ENCODE measurements at places on chromosomes 5 and 9.
A peak's percentile ranks its signal among the peaks of the same experiment; 100 is the strongest.

DNA sequence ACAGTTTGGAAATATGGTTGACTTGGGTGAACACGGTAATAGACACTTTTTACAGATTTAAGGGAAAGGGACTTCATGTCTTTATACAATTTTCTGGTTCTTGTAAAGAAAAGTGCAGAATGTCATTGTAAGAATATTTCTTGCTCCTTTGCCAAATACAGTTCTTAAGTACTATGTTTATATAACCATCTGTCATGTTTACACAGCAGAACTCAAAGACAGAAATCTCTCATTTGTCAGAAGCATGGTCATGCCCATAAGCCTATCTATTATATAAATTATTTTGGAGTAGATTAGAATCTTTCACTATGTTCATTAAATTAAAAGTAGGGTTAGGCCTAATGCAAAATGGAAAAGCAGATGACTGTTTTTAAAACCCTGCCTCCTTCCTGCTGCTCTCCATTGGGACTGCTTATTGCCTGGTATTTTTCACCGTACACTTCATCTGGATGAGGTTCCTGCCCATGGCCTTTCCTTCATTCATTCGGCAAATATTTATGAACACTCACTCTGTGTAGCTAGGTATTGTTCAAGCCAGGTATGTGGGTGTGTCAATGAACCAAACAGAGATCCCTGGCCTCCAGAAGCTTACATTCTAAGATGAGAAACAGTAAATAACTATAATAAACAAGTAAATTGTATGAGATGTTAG, 558.1 kb downstream of the NR2F1-AS1 start:
- DNase-seq: no peak

DNA sequence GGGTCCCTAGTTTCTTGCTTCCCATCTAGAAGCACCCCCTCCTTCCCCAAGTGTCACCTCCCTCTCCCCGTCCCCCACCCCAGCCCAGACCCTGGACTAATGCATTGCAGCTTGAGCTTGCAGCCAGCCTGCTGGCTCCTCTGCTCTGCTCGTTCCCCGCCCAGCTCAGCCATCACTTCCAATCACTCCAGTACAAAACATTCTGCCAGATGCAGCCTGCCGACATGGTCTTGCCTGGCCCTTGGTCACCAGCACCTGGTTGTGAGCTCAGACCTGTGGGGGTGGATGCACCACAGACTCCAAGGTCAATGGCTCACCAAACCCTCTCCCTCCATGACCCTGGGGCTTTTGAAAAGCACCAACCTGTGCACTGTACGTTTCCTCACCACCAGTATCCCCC, 172.9 kb upstream of the SMIM23 start:
- no peak for DNase-seq

GRCh38 chr5:77633207-77633675, 5.3 kb downstream of the OTP start:
- DNase-seq: no peak

DNA sequence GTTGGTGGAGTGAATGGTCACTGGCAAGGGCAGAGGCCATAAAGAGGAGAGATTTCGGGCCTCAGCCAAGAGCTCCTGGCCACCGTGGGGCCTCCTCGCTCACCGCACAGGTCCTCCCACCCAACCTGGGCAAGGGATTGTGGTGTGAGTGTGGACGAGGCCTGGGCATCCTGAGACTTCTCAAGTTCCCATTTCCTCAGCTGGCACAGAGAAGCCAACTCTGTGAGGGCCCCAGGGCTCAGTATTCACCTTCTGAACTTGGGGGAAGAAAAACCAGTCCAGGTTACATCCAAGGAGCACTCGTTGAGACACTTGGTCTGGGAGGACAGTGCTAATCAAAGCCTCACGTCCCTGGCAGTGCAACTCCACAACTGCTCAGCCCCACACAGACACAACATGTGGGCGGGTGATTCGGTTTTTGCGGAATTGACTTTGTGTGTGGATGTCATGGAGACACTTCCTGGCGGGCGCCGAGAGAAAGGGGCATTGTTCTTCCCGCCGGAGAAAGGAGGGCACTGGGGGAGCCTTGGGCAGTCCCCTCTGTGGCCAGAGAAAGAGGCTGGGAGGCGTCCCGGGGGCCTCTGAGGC, 28.5 kb upstream of the NKD2 start:
- no peak for DNase-seq

GRCh38 chr9:133421615-133422542, at the start of gene ADAMTS13:
ADAMTS13 (plus strand) TSS chr9:133422367; CDS start chr9:133422444, 77 bp downstream.
- DNase-seq: no peak

DNA sequence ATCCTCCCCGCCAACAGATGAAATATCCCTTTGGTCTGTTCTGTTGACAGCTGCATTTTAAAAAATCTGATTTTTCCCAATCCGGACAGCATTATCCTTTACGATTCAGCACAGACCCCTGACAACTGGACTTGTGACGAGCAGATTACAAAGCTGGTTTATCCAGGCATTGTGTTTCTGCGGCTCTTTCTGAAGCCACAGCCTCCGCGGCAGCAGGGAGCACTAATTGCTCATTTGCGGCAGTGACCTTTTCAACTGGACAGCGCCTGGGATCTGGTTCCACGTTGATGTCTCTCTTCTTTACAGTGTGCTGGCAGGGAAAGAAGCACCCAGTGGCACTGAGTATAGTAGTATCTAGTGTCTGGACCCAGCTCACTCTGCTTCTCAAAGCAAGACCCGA, 351.2 kb downstream of the ZNF608 start:
- DNase-seq: peak; percentile 32

DNA sequence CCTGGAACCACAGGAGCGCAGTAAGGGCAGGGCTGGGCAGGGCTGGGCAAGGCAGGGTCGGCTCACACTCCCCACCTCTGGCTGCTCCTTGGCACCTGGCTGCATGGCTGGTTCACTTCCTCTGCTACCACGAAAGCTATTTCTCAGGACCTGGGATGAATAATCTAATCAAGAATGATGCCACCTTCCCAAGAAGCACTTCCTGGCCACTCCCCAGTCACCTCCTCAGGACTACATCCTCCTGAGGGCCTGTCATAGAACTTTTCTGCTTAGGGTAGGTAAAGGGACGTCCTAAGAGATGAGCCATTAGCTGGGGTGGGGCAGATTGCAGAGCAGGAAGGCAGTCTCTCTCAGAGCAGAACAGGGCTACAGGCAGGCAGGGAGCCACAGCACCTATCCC, 288.2 kb upstream of the MAP3K1 start:
- DNase-seq: no peak

DNA sequence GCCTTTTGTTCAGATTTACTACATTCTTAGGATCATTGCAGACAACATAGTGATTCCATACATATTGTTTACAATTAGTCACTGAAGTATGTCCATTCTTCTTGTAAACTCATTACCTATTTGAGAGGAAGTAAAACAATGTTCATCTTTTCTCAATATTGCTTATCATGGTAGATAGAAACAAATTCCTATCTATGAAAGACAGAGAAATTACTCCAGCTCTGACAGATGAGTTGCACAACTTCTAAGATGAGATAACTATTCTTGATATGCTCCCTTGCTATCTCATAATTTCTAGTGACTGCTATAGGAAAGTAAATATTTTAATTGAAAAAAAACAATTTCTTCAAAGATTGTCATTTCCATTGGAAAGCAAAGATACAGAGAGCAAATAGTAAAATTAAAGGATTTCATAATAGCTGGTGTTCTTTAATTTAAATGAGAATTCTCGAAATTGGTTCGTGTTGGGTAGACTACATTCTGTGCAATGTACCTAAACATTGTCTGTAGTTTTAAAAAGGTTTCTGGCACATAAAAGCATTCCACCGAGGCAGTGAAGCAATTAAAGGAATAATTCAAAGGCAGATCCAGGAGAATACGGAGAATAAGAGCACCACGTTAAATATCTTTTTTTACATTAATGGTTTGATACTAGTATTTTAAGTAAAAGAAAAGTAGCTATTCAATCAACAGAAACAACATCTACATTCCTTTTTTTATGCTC, 1029.1 kb upstream of the ACO1 start:
- no peak for DNase-seq

DNA sequence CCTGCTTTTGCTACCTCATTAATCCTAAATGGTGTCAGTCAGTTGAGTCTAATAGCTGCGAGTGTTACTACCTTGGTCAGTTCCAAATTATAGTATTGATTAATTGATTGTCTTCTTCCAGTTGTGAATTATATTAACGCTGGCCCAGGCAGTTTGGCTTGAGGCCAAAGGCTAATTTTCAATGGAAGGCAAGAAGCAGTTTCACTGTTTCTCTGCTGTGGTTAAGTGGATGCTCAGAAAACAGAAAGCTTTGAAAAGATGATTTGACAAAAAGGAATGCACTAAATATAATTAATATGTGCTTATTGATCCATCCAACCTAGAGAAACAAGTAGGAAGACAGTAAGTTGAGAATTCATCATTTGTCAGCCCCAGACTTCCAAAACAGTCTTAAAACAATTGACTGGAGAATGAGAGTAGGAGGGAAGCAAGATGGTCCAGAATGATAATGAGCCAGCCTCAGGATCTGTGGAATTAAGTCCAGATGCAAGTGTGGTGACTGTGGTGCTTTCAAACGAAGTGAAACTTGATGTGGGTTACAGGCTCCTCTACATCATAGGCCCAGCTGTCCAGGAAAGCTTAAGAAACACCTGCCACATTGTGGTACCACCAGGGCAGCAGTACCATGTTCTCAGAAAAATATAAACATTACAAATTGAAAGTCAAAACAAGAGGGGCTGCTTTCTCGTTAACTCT, 1371.0 kb upstream of the DMAC1 start:
- DNase-seq: peak; percentile 43

DNA sequence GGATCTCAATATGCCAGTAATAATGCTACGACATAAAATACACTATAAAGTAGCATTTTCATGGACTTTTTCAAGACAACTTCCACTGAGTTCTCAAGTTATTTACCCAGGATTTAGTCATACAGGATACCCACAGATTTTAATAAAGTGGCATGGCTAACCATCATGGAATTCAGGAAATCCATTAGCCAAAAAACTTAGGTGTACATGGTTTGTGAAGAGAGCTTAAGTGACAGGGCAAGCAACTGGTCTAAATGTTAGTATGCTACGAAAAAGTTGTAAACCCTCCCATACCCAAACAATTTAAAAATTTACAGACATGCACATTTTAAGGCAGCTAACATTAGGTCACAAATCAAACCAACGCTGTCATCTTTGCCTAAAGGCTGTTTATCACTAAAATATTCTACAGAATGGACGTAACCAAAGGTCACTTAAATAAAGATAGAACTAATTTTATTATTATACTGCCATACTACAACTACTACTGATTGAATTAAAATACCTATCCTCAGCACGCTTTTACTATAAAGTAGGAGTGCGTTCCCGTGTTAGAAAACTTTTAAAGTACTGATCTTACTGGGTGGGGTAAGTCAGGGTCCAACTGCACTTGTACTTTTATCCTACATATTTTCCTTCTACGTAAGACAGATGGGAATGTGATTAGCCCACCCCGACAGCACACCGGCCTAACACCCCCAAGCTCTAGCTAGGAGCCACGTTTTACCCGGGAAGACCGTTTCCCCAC, 1.1 kb downstream of the UBTD2 start:
- no peak for DNase-seq

- DNase-seq: no peak
These were observed 312.0 kb downstream of the CHSY3 start for GRCh38 chr5:130216286-130216685.

GRCh38 chr5:1551426-1552301, 27.9 kb upstream of the LPCAT1 start:
- no peak for DNase-seq

DNA sequence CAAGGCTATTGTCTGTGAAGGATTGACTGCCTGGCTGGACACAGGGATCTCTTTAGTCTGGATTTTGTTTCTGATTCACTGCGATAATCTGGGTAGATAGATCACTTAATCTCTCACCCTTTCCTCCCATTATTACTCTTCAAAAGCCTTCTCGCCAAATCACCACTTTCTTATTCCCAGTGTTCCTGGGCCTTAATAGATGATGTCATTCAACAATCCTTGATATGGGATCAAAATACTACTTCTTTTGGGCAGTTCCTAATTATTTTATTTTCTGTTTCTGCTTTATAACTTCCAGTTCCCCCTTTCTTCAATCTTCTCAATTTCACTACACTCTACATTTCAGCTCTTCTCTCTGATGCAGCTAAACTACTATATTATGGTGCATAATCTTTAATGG, 6.8 kb upstream of the CRHBP start:
- DNase-seq: no peak

DNA sequence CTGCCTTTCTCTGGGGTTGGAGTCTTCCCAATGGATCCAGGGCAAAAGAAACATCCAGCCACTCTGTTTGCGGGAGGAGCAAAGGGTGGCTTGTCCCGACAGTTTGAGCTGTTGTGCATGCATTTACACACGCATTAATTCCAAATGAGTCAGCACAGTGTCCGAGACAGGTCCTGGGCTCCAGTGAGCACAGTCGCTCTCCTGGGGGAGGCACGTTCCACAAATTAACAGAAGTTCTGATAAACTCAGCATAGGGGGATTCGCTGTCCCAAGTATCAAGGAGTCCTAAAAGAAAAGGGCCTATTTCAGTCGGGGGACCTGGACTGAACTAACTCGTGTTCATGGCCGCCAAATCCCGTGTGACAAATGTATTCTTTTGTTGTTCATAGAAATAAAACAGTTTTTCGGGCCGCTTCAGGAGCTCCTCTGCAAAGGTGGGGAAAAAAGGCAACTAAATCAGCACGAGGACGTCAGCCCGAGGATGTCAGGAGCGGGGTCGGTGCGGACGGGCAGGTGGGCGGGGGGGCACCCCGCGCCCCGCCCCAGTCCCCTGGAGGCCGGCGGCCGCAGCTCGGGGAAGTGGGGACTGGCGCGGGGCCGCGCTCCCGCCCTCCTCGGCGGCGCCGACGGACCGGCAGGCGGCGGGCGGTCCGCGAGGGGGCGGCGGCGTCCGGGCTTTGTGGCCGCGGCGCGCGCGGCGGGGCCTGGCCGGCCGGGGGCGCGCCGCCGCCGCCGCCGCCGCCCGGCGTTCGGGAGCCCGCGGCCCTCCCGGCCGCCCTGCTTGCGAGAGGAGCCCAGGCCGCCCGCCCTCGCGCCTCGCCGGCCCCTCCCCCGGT, at the start of gene MSANTD3:
MSANTD3 (plus strand) TSS at position 614 of the 836 bp plus-strand sequence. CDS start 14,796 bp downstream, outside the sequence.
- DNase-seq: peak; percentile 76

DNA sequence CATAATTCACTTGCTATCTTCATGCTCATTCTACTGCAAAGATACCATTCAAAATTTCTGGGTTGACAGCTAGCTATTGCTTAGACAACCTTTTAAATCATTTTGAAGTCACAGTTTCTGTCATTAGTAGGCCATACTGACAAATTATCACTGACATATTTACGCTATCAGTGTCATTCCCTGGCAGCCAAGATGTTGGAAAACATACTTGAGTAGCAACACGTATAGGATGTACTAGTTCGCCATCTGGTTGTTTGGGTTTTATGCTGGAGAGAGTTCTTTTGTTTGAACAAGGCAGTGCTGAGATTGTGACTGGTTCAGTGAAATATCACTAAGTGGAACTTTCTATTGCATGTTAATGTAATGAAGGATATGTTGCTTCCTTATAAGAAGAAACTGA, 621.9 kb downstream of the DTWD2 start:
- DNase-seq: no peak

DNA sequence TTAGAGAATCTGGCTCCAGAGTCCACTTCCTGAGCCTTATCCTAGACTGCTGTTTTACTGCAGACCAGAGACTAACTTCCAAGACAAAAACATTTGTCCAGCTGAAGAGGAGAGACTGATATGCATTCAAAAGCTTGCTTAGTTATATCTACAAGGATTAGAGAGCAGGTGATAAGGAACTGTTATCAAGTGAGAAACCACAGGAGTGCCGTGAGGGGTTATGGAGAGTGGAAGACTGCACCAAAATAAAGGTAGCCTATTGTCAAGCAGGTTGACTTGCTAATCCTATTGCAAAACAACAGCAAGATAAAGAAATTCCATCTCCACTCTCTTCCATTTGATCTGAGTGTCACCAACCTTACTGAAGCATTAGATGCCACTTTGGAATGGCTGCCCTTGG, 139.1 kb downstream of the SCAMP1 start:
- DNase-seq: no peak
